ENCODE measurements at places on chromosomes 5 and 9. TPM values are rescaled to one million over a fixed set of nuclear protein-coding genes. Genes with fewer than 3 reads are reported as not detected.

Gene MAP1B
- 17.7 TPM for polyA plus RNA-seq

DNA sequence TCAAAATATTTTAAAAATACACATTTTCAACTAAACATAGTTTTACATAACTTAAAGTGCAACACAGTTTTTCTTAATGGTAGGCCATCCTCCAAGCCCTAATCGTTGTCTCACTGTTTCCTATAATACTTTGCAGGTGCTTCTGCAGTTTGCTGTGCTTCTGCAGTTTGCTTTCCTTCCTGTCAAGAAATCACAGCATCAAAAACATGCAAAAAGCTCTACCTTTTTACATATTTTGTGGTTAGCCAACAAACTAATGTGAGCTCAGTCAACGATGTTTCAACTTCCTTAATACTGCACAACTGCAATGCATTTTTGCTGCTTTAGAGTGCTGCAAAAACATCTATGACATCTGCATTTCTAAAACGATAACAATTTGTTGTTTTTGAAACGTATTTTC lies 25.2 kb downstream of the EMB start:
- no peak for DNase-seq

DNA sequence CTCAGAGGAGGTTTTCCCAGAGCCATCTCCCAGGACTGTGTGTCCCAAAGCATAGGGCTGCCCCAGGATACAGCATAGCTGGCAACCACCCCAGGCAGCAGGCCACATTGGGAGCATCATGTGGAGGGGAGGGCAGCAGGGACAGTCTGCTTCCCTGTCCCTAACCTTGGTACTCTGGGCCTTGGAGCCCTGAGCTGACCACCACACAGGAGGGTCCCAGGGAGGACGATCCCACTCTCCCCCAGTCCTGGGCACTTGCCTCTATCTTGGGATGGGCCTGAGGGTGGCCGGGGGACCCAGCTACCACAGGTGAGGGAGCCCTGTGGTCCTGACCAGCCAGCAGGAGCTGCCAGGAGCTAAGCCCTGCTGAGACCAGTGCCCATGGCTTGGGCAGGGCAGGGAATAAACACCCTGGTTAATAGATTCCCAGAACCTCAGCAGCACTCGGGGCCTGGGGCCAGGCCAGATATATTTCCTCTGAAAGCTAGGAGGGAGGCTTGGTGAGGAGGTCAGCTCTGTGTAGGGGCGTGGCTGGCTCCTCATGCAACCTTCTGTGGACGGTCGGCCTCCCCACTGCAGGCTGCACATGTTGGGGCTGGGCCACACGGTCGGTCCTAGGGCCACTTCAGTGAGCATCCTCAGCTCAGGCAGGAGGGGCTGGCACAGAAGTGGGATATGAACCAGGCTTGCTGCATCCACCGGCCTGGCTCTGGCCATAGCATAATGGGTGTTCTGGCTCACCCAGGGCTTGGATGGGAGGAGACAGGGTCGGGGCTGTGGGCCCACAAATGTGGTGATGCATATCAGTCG lies 4.2 kb downstream of the NINJ1 start:
- no peak for DNase-seq

GRCh38 chr9:90007516-90008440 lies 403.0 kb downstream of the GADD45G start:
- DNase-seq: no peak

All from renal cortex interstitium (tissue), 15 donors.